ENCODE measurements at places on chromosomes 3 and 15.

- DNase-seq: no peak
These were observed 23.5 kb downstream of the ANP32A start for GRCh38 chr15:68797191-68797590.

- no peak for DNase-seq
These were observed 16.4 kb downstream of the GRIP2 start for GRCh38 chr3:14523792-14524191.

DNA sequence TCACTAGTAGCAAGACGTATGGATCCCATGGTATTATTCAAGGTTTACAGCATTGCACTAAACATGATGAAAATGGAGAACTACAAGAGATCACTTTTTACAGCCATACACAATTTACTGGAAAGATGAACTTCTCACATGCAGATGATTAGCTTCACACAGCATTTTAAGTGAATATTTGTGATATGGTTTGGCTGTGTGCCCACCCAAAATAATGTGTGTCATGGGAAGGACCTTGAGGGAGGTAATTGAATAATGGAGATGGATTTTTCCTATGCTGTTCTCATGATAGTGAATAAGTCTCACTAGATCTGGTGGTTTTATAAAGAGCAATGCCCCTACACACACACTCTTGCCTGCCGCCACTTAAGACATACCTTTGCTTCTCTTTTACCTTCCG is 662.0 kb upstream of the CCDC54 start:
- no peak for DNase-seq

- peak; percentile 73 for DNase-seq
These were observed 31.1 kb downstream of the UMPS start for GRCh38 chr3:124761250-124761796.

GRCh38 chr15:78317145-78317836 is 17.9 kb upstream of the SKIC8 start:
- peak; percentile 72 for DNase-seq

- DNase-seq: no peak
These were observed 22.1 kb upstream of the TMEM115 start for GRCh38 chr3:50381383-50381782.

DNA sequence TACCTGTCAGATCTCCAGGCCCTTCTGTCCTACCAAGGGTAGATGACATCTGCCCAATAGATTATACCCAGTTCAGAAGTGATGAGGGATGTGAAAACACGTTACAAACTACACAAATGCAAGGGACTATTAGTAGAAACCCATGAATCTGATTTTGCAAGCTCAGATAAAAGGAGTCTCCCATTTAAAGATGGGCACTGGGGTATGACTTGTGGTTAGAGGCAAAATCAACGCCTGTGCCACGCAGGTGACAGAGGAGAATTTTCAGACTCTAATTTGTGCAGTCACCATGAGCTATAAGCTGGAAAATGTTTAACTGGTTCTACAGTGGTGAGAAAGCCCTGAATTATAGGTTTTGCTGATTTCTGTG is 184.4 kb upstream of the LPP start:
- no peak for DNase-seq

DNA sequence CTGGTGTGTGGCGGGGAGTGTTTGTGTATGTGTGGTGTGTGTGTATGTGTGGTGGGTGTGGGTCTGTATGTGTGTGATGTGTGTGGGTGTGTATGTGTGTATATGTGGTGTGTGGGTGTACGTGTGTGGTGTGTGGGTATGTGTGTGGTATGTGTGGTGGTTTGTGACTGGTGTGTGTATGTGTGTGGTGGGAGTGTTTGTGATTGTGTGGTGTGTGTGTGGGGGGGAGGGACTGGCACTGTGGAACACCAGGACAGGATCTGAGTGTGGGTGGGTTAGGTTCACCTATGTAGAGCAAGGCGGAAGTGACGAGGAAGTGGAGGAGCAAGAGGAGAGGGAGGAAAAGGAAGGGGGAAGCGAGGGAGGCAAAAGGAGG is 510.8 kb downstream of the SHQ1 start:
- no peak for DNase-seq

DNA sequence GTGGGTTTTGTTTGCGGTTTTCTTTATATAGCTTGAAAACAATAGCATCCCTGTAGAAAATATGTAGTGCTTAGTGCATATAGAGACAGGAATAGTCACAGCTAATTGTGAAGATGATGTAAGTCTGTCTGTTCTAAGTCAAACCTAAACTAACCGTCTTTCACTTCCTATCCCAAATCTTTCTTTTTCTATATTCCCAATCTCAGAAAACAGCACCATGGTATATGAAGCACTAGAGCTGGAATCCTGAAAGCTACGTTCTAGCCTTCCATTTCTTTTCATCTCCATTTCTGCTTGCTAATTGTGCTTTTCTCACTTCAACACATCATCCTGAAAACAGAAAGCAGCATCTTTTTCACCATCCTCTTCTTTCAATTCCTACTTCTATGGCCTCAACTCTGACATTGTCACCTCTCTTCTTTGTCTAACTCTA is 1235.5 kb downstream of the ROBO2 start:
- no peak for DNase-seq

DNA sequence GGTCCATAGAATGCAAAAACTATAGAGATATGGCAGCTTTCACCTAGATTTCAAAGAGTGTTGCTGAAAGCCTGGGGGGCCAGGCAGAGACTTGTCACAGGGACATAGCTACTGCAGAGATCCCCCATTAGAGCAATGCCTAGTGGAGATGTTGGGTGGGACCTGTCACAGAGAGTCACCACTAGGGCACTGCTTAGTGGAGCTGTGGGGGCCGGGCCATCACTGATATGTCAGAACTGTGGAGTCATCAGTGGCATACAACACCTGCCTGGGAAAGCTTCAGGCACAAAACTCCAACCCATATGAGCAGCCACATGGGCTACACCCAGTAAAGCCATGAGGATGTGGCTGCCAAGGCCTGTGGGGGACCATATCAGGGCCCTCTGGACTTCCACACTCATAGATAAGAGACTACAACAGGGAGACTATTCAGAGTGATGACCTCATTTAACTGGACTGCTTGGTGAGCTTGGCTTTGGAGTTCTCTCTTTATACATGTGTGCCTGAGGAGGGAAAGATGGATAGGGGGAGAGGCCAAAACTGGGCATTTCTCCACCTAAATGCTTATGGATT is 176.3 kb downstream of the ZNF621 start:
- DNase-seq: no peak

- DNase-seq: no peak
These were observed 47.1 kb upstream of the BNIP2 start for GRCh38 chr15:59736181-59736580.

DNA sequence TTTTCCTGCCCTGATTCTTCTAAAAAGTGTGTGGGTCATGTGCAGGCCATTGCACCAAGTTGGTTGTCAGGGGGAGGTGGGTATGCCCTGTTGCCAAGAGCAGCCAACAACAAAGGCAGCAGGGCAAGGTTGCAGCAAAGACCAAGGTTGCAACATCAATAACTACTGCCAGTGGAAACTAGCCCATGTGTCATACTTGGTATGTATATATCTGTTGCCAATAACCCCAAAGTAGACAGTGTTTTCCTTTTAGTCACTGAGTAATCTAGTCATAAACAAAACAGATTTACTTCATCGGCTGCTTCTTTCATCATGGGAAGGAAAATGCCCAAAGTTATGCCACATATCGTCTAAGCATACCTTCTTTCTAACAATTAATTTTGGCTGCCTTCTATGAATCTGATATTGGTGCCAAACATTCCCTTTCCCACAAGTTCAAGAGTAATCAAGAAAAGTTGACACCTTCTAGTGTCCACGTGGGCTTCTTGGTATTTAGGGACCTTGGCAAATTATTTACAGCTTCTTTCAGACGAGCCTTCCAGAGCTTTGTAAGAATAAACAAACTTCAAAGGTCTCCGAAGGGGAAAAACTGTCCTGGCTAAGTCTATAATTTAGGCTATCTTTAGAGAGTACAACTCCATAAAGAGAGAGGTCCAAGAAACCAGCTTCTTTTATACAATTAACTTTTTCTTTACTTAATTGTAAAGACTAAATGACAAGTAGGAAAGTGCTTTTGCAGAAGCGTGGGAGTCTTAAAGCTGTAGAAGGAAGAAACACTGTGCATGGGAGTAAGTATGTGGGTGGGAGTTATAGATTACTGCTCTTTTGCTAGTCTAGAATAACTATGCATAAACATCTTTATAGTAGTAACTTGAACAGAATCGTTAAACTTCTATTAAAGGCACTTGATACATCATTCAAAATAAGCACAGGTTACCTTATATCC is 10.0 kb upstream of the MBNL1 start:
- DNase-seq: peak; percentile 83

- DNase-seq: peak; percentile 19
These were observed 897 bp downstream of the RAD54L2 start for GRCh38 chr3:51539291-51539941.

DNA sequence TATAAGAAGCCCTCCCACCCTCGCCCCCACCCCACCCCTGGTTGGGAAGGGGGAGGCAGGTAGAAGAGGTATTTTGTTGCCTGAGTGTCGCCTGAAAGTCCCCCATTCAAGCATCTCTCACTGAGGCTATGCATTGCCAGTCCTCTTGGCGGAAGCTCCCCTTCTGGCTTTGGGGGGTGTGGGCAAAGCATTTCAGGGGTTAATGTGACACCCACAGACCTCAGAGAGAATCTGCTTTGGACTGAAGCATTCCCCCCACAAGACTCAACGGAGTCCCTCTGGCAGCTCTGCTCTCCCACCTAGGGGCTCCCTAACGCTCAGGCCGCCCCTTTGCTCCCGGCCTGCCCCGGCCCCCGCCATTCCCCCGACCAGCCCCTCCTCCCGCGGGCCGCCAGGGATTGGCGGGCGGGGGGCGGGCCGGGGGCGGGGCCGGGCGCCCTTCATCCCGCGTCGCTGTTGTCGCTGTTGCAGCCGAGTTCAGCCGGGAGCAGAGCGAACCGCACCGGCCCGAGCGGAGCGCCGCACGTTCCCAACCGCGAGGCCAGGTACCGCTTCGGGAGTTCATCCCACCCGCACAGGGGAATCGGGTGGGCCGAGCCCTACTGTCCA is at the start of gene SLC38A3:
Gene SLC38A3 (plus strand): TSS at position 468 of the 609 bp plus-strand sequence. CDS start 8,929 bp downstream, outside the sequence.
- DNase-seq: no peak

All from LoVo (cell line).